DND-41 (cell line): ENCODE measurements at places on chromosomes 7 and 10.

- no peak for DNase-seq
These were observed 11.5 kb downstream of the SHH start for GRCh38 chr7:155800741-155801267.

DNA sequence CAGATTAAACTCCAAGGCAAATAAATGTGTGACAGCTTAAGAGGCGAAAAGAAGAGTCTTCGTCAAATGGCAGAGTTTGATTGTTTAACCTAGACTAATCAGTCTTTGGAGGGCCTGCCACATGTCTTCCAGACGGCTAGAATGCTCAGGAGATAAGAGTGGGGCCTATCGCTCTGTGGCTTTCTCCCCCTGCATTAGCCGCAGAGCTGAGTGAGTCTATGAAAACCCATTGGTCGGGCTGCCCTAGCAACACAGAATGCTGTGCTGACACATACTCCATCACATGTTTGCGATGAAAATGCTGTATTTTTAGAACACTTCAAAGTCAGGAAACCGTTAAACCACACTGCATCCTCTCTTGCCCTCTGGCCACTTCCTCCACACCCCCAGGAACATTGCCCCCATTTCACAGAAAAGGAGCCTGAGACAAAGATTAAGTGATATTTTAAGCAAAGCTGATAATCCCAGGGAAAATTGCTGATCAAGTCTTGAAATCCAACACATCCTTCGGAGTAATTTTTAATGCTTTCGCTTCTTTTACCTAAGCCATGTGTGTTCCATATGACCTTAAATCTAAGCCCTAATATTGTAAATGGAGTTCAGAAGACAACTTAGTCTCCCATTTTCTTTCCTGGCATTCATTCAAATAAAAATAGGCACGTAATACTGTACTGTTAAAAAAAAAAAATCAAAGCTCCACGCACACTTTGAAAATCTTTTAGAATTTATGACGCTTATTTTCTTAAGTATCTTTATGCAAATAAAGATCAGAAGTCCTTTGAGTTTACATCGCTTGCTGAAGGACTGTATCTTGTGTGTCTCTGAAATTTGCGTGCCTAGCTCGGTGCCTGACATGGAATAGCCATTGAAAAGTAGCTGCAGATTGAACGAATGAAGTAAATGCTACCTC, 161.2 kb downstream of the CELF2 start:
- DNase-seq, result peak; percentile 94

GRCh38 chr7:47503281-47503680, 78.6 kb downstream of the TNS3 start:
- no peak for DNase-seq

DNA sequence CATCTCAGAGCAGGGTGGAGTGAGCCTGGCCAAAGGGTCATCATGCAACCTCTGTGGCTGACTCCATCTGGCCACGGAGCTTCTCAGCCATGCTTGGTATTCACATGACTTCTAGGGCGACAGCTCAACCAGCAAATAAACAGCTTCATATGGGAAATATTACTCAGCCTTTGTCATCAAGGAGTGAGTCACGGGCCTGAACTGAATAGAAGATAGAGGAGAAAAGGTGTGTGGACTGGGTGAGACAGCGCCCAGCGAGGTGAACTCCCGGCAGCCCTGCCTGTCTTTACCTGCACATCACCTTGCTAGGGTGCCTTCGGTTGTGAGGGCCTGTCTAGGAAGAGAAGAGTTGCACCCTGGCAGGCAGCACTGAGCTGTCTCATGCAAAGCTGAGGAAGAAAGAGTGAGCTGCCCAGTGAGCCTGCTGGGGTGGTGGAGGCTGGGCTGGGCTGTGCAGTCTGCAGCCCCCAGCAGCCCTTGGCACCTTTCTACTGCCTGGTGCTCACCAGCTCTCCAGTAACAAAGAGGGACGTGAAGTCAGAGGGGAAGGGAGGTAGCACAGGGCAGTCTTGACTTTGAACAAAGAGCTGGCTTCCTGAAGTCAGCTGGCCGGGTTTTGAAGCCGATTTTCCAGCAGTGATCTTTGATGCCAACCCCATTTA, 114.2 kb downstream of the EGFR start:
- no peak for DNase-seq

DNA sequence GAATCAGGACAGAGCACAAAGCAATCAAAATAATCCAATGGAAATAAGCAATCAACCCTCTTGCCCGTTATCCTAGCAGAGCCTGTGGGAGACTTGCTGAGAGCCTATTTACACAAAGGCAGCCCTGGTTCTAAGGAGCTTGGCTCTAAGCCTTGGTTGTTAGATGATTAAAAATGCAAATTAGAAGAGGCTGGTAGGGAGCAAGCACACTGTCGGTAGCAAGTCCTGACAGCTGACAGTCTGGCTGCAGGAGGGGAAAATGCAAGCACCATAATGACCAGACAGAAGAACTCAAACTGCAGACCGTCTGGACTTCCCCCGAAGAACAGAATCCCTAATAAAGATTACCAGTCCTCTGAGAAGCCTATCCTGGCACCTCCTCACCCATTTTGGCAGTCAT, 131.8 kb upstream of the CTTNBP2 start:
- no peak for DNase-seq

DNA sequence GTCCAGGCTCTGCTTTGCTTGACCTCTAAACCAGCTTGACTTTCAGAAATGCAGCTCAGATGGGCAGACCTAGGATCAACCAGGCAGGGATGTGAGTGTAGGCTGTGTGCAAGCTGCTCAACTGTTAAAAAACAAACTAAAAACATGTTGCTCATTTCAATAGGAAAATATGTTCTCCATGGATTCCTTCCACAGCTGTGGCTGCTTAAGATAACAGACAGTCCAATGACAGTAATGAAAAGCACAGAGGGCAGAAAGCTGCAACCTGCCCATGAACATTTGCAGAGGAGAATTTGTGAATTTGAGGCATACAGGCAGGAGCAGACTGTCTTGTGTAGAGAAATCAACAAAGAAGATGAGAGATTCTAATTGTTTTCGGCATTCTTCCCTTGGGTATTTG, 534.2 kb downstream of the CCSER2 start:
- DNase-seq, result no peak

GRCh38 chr7:1645476-1645875, 24.6 kb upstream of the ELFN1 start:
- DNase-seq, result no peak

DNA sequence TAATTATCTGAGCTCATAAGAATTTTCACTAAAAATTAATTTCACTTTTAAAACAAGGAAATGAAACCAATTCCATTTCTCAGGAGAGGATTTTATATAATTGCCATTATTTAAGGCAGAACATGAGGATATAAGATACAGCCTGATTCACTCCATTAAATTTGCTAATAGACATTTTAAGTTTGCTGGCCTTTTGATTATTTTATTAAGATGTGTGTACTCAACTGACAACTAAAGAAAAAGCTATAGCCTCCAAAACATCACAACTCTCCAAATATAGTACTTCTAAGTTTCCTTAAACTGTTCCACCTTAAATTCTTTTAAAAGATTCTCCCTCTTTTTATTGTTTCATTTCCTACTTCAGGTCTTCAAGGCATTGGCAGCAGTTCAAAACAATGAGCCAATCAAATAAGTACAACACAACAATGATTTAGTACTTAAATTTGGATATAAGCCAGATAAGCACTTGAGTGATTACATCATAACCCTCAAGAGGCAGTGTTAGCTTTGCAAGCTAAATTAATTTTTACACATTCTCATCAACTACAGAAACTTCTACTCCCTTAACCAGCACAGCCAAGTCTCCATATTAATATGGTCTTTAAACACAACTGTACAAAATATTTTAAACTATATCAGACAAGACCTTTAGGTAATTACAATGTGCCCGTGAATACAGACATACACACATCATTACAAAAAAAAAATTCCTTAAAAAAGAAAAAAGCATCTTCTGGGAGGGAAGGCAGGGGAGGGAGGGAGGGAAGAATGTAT, 121.8 kb downstream of the KMT2C start:
- DNase-seq, result no peak

GRCh38 chr7:12207046-12207445, 4.0 kb upstream of the TMEM106B start:
- no peak for DNase-seq

- DNase-seq, result no peak
These were observed 292.3 kb downstream of the SORCS1 start for GRCh38 chr10:106872176-106872575.

GRCh38 chr7:33809228-33809627, 96.1 kb upstream of the BMPER start:
- DNase-seq, result no peak

DNA sequence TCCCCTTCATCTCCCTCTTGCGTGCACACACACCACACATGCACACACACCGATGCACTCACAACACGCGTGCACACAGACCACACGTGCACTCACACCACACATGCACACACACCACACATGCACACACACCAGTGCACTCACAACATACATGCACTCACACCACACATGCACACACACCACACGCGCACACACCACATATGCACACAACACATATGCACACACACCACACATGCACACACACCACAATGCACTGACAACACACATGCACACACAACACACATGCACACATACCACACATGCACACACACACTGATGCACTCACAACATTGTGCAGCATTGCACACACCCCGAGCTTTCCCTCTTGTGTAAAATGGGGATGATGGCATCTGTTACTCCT, 68.1 kb downstream of the TRRAP start:
- no peak for DNase-seq

- no peak for DNase-seq
These were observed 21.8 kb upstream of the KIF5B start for GRCh38 chr10:32077896-32078485.

- DNase-seq, result no peak
These were observed 362.8 kb downstream of the THSD7A start for GRCh38 chr7:11469028-11469745.

GRCh38 chr10:88343761-88344484, 239.2 kb downstream of the RNLS start:
- no peak for DNase-seq

DNA sequence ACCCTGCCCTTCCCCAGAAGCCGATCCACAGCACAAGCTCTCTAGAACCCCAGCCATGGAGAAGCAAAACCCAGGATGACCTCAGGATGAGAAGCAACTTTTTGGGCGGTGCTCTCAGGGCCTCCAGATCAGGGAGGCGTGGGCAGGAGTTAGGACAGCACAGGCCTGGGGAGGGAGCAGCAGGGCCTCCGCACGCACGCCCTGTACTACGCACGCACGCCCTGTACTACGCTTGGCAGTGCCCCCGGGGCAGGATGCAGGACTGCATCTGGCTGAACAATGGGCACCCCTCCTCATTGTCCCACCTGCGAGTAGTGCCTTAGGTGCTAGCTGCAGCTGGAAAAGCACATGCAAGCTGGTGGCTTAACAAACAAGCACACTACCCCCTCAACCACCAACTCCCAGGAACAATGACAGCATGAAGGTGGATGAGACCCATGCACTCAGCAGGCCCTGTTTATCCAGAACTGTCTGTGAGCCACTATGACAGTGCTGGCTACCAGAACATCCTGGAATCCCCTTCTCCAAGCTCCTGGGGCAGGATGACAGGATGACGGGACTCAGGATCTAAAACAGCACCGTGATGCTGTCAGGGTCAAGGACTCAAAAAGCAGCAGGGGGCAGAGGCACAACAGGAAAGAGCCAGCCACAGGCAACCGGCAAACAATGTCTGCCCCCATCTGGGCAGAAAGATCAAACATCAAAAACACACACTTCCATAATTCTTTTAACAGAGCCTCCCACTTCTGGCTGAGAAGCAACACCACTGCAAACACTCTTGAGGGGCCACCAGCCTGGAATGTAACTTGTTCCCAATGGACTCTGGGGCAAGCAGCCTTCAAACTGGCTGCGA, 11.8 kb downstream of the PODXL start:
- peak; percentile 29 for DNase-seq

DNA sequence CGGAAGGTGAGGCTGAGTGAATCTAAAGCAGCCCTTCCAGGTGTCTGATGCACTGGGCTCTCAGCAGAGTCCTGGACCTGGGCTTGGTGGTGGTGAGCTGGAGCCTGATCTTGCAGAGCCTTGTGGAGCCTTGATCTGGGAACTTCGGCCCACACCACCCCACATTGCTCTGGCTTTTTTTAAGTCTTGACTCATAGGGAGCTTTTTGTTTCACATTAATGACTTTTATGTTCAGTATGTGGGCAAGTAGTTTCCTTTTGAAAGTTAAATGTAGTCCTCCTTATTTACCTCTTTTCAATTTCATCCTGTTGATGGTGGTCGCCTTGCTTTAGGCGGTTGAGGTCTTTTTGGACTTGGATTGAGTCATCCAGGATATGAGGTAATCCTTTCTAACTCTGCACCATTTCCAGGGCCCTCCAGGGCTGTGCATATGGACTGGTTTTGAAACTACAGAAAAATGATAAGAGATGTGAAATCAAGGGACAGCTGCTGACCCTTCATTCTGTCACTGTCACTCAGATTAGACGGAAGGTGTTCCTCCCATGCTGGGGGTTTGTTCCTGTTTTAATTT, 2.9 kb upstream of the NRAP start:
- peak; percentile 26 for DNase-seq

DNA sequence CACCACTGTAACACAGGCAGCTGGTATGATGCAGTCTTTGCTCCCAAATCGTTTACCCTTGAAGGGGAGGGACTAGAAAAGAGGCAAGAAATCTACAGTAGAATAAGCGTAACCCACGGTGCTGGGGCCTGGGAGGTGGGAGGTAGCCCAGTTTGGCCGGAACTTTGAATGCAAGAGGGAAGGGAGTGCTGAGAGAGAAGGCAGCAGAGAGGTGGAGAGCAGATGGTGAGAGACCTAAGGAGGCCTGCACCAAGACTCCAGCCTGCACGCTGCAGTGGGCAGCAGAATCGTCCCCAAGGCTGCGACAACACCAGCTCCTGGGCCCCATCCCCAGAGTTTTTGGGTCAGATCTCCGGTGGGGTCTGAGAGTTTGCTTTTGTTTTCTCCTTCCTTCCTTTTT, 547.5 kb downstream of the GALNT17 start:
- no peak for DNase-seq

DNA sequence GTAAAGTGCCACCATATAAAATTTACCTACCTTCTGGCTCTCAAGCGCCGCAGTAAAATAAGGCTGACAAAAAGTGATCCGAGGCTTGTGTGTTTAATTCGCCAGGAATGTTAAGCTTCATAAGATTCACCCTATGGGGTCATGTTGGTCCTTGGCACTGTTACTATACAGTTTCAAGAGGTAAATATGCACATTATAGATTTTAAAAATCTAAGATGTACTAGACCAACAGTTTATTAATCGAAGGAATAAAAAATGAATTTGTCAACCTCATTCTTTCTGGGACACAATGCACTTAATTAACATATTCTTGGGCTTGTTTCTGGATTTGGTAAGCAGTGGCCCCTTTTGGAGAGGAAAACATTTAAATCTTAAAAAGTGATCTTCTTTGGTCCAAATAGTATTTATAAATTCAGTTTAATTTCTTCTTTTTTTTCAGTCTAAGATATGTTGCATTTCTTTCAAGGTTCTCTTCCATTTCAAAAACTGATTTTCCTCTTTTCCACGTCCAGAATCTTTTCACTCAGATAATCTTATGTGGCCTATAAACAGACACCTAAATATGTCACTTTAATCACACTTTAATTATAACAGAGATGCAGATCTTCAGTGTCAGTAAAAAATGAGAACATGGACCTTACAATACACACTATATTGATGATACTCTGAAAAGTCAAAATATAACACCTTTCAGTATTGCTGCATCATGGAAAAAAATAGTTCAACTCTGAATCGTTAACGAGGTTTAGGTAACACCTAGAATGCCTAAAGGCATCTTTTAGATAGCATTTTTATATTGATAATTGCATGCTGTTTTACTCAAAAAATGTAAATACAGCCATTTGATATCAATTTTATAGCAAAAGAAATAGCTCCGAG, 3.8 kb upstream of the SKIDA1 start:
- DNase-seq, result no peak
